Neural crest cell (in vitro differentiated cells): ENCODE measurements at places on chromosomes 2 and 18. TPM values are rescaled to one million over a fixed set of nuclear protein-coding genes. Genes with fewer than 3 reads are reported as not detected.

DNA sequence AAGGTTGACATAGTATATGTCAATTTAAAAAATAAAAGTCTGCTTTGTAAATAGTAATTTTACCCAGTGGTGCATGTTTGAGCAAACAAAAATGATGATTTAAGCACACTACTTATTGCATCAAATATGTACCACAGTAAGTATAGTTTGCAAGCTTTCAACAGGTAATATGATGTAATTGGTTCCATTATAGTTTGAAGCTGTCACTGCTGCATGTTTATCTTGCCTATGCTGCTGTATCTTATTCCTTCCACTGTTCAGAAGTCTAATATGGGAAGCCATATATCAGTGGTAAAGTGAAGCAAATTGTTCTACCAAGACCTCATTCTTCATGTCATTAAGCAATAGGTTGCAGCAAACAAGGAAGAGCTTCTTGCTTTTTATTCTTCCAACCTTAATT is 78.6 kb upstream of the CSRNP3 start:
- DNase-seq: no peak

- no peak for DNase-seq
Measured at GRCh38 chr2:206535260-206535986, 92.1 kb downstream of the ADAM23 start.

DNA sequence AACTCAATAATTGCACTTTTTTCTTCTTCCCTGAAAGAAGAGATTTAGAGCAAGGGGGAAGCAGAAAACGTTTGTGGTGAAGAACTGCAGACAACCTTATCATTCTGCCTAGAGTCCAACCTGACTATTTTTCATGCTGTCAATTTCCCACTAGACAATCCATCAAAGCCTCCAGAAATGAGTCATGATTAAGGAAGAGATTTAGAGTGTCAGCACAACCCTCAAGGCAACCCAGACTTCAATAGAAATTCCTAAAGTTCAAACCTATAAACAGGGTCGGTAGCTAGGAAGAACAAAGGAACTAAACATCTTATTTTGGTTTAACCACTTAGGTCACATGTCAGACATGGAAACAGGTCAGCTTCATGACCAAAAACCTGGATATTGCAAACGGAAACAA is 86.9 kb downstream of the SLC25A12 start:
- no peak for DNase-seq

DNA sequence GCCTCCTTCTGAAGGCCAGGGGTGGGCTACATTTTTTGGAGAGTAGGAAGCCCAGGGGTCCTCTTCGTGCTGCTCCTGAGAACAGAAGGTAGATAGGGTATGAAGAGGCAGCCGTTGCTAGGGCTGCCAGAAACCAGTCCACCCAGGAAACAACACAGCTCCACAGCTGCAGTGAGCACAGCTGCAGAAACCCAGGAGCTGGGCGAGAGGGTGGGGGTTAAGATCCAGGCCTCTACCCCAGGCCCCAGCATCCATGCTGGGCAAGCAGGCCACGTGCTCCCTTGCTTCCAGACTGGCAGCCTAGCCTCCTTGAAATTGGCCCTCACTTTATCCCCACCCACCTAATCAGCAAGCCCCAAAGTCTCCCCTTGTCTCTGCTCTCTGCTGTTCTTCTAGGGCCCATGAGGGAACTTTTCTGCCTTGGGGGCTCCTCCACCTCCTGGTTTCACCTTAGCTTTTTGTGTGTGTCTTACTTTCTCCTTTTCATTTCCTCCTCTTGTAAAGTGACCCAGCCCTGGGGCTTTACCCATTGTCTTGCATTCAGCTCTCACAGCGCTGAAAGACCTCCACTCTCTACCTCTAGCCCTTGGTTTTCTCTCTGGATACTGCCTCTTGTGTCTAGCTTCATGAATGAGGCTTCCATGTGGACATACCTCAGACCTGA is 30.7 kb downstream of the STON1 start:
- no peak for DNase-seq

SPR gene
- 5.8 and 6.3 TPM in 2 replicates for total RNA-seq

CCDC68 gene
- not detected in 2 replicates for total RNA-seq

GRCh38 chr2:207480521-207481040 is 49.2 kb upstream of the CREB1 start:
- no peak for DNase-seq

DNA sequence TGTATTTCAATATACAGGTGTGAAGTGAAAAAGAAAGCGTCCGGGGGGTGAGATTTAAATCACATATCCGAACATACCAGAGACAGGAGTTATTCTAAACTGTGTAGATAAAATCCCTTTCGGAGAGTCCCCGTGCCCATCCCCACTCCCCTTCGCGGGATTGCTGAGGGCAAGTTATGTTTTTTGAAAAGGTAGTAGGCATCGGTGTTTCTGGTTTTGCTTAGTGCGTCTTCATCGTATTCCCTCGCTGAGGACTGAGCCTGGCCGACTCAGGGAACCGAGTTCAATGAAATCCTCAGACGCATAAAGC is 583.4 kb downstream of the ZEB2 start:
- DNase-seq: no peak

DNA sequence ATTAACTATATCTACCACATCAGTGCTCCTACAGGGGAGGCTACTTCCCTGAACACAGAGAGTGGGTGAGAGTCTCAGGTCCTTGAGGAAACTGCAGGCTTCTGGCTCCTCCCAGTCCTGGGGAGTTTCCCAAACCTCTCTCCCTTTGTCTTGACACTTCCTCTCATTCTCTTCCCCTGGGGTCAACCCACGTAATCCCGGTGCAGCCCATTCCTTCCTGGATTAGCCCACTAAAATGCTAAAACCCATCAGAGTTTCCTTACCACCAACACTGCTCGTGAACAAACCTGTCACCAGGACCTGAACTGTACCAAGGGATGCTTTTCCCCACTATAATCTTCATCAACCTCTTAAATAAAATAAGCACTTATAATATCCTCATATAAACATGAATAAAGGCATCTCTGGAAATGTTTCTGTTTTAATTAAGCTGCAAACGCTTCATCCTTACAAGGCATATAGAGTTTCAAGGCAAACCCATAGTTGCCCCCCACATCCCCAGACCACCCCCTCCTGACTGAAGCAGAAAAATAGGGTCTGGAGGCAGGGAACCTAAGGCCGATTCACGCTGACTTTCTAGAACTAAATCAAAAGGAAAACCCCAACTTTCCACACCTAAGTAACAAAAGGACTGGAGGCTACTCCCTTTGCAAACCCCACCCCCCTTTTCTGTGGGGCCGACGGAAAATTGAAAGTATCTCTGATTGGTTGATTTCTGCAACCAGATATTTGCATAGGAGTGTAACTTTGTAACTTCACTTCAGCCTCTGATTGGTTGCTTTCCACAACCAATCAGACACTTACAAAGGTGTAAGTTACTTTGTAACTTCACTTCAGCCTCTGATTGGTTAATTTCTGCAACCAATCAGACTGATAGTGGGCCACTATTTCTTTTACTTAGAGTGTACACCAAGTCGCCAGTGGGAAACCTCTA is 19.0 kb downstream of the TMSB10 start:
- no peak for DNase-seq

IL36RN gene
- not detected in 2 replicates for total RNA-seq

DNA sequence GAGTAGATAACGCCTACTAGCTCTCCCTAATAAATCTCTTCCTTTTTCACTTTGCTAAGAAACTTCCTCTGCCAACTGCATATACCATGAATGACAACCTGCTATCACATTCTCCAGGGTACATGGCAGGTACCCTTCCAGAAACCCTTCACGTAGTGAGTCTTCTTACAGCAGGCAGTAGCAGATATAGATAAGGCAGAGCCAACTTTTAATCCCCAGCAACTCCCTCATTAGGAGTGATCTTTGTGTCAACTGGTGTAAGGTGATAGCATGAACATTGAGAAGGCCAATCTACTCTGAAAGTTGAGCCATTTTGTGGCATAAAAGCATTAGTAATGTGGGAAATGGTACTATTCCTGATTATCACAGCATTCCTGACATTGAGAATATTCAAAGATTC is 5.7 kb upstream of the STK17B start:
- no peak for DNase-seq

FABP1 gene
- not detected in 2 replicates for total RNA-seq

GRCh38 chr2:174051741-174052583 is 86.8 kb upstream of the SP3 start:
- DNase-seq: no peak
